Vagina (tissue), 2 donors: ENCODE measurements at places on chromosomes 12 and 14.

DNA sequence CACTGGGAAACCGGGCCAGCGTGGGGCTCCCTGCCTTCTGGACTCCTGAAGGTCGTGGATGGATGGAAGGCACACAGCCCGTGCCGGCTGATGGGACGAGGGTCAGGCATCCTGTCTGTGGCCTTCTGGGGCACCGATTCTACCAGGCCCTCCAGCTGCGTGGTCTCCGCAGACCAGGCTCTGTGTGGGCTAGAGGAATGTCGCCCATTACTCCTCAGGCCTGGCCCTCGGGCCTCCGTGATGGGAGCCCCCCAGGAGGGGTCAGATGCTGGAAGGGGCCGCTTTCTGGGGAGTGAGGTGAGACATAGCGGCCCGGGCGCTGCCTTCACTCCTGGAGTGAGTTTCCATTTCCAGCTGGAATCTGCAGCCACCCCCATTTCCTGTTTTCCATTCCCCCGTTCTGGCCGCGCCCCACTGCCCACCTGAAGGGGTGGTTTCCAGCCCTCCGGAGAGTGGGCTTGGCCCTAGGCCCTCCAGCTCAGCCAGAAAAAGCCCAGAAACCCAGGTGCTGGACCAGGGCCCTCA lies 26.9 kb downstream of the HIP1R start:
- DNase-seq: no peak

- no peak for DNase-seq
Measured at GRCh38 chr14:88599761-88600439, 37.1 kb downstream of the ZC3H14 start.

GRCh38 chr12:69474456-69474855 lies 4.3 kb downstream of the FRS2 start:
- DNase-seq: no peak

GRCh38 chr14:31781578-31781977 lies 220.4 kb downstream of the NUBPL start:
- DNase-seq: no peak

DNA sequence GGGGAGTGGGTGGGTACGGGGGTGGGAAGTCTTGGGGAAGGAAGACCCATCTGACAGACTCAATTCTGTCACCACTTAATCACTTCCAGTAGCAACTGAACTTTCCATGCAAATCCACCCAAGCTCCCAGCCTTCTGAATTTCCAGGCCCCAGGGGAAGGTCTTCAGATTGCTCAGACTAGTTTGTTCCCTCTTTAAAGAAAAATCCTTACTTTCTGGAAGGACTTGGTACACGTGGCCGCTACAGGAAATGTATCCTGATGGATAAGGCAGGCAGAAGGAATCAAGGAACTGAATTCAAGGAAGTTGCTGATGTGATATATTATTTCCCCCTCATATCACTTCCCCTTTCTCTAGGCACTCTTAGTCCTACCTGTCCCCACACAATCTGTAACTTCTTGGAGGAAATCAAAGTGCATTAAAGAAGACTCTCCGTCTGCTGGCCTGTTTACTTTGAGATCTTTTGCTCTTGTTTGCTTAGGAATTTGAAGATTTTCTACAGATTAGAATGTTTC lies 6.4 kb downstream of the NFKBIA start:
- no peak for DNase-seq

GRCh38 chr12:111175396-111176094 lies 193.3 kb downstream of the PHETA1 start:
- no peak for DNase-seq

DNA sequence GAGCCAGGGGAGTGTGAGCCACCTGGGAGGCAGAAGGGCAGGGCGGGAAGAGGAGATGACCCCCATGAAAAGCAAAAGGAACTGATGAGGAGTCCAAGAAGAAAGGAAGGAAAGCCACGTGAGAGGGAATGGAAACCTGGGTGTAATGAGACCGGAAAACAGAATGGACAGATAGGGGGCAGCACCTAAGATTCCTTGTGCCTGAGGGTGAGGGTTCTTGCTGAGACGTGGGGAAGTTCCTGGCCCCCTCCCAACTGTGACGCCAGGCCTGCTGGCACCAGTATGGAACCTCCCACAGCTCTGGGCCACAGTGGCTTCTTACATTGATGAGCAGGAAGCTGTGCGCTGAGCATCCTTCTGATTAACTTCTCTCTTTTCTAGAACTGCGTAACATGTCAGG lies 30.8 kb downstream of the TTC7B start:
- DNase-seq: peak; percentile 67
